ENCODE measurements at places on chromosomes 16 and 17.

DNA sequence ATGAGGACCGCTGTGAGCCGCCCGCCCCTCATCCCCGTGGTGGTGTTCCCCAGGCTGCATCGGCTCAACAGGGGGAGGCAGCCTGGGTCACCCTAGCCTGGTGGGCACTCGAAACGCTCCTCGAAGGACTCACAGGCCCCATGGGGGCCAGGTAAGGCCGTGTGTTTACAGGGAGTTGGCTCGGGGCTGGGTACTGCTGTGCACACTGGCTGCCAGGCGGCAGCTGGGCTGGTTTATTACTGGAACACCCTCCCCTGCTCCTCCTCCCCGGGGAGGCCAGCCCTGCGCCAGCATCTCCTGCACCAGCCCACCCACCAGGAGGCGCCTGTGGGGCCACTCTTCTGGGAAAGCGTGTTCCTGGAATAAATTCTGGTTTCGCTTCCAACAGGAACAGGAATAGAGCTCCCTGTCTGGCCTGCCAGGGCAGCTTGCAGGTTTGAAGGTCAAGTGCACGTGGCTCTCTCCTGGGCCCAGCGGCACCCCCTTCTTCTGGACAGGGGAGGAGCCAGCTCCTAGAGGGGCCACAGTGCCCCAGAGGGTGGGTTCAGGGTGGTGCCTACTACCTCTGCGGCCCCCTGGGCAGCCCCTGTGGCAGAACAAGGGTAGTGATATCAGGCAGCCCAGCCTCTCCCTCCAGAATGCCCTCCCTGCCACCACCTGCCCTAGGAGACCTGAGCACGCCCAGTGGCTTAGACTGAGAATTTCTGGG lies 11.3 kb downstream of the MCRIP1 start:
- no peak for DNase-seq

GRCh38 chr17:14442798-14443528 lies 142.1 kb downstream of the HS3ST3B1 start:
- no peak for DNase-seq

DNA sequence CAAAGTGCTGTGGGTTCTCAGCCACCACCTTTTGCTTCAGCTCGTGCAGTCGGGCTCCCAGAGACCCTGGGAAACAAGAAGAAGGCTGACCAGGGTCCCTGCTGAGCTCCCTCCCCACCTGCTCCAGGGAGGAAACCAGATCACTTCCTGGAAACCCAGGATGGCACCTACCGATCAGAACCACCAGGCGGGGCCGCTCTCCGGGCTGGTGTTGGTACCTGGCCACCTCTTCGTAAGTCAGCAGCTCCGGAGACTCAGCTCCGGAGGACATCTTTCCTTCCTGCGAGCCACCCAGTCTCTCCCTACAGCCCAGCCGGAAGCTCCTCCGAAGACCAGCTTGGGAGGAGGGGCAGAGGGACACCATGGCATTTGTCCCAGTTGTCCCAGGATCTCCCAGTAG lies 18.9 kb downstream of the MPP3 start:
- DNase-seq: no peak

- no peak for DNase-seq
Observed at GRCh38 chr17:78366109-78366848, 6.4 kb upstream of the SOCS3 start.

GRCh38 chr17:57110152-57110542 lies 25.1 kb downstream of the AKAP1 start:
- DNase-seq: no peak

DNA sequence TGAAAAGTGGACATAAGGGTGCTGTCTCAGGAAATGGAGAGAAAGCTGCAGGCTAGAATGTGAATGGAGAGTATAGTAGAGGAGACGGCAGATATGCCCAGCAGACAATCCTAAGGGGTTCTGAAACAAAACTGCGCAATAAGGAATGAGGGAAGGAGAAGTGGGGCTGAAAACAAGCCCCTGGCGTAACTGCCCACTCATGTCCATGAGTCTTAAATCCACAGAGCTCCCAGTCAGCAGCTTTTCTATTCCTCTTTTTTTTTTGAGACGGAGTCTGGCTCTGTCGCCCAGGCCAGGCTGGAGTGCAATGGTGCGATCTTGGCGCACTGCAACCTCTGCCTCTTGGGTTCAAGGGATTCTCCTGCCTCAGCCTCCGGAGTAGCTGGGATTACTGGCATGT lies 5.9 kb downstream of the STRADA start:
- no peak for DNase-seq

DNA sequence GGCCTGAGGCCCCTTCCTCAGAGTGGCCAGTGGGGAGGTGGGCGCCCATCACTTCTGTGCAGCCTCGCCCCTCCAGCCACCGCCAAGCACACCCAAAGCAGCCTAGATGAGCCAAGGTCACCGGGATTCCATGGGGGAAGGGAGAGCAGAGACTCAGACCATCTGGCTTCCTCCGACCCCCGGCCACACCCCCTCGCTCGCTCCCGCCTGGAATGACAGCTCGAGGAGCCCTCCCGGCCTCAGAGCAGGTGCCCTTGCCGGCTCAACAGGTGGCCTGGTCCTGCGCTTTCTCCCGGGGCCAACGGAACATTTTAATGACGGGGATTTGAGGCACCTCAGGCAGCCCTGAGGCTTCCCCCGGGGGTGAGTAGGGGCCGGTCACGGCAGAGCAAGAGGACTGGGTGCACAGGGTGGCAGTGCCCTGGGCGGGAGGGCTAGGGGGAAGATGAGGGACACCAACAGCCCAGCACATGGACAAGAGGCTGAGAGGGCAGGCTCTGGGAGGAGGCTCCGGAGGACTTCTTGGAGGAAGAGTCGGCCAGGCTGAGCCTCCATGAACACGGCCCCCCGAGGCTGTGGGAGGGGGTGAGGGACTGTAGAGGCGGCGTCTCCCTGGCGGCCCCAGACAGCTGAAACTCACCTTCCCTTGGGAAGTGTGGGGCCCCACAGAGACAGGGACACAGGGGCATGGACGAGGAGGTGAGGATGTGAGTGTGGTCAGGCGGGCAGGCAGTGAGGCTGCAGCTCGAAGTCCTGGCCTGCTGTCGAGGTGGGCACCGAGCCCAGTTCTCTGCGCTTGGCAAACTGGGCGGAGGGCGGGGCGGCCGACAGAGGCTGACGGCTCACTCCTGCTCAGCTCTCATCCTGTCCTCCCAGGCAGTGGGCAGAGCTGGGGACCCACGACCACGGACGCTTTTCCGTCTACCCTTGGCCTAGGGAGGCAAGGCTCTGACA lies 12.5 kb upstream of the C1QTNF8 start:
- no peak for DNase-seq

DNA sequence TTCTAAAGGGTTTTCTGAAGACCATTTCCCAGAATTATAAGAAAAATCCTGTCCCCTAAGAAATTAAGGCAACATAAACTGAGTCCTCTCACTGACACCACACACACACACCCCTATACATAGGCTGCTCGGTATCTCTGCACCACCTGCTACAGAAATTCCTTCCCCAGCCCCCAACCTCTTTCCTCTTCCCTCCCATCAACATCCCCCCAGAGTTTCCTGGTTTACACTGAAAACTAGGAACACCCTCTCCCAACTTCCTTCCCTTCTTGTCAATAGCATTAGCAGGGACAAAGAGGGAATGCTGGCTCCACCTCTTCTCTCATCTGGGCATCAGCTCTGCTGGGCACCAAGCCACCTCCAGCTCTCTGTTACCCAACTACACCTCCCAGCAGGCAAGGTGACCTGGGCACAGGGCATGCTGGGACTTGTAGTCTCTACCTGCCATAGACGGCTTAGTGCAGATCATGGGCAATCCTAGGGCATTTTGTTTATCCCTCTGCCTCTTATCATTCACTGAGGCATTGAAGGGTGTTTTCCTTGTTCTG lies 15.7 kb downstream of the CAVIN1 start:
- DNase-seq: no peak

DNA sequence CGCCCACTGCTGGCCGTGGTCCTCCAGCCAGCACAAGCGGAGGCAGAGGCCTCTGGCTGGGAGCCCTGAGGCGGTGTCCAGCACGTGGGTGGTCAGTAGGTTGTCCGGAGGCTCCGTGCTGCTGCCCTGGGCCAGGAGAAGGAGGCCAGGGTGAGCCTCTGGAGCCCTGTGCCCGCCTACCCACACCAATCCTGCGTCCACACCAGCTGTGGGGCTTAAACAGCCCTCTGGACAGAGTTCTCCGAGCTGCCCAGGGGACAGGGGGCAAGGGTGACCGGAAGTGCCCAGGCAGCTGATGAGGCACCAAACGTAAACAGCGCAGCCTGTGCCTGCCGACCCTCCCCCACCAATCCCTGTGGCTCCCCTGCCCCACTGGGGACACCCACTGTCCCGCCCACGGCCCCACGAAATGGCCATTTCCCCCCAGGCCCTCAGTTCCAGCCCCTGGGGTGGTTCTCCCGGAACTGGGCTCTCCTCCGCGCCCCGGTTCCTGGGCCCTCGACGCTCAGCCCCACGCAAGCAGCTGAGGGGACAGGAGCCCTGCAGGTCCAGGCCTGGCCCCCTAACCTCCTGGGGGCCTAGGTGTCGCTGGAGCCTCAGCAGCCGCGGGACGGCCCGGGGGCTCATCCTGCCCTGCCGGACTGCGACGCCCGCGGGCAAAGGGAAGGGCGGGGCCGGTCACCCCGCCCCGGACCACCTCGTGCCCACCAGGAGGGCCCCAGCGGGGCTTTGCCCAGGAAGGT lies 27.9 kb upstream of the DBNDD1 start:
- no peak for DNase-seq

DNA sequence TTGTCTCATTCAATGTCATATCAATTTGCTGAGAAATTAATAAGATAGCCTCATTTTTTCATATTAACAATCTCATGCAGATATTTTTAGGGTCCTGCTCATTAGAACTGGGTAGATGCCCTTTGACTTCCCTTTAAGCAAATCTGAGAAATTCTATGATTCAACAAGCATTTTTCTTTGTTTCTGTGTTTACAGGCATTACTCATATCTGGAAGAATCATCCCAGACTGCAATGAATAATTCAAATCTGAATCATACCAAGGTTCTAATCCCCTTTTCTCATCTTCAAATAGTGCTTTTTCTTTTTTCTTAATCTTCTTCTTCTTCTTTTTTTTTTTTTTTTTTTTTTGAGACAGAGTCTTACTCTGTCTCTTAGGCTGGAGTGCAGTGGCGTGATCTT lies 69.2 kb upstream of the KIFC3 start:
- no peak for DNase-seq

DNA sequence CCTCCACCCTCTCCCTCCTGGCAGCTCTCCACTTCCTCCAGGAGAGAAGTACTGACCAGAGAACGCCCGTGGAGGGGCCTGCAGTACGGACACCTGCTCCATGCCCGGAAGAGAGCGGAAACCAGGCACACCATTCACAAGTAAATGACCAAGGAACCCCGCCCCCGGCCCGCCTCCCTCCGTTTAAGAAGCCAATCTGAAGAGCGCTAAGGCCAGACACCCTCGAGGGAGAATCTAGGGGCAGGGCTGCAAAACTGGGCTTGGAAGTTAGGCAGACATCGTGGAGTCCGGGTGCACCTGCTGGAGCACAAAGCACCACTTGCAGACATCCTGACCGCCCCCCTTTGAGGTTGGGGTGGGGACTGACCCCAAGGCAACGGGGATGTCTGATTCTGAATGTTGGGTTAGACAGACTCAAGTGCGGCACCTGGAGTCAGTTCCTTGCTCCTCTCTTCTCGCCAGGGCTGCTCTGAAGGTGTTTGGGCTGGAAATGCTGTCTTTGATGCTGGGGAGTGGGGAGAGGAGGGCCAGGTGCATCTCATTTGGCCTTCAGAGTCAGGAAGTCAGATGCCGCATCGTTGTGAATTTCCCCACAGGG lies 964 bp upstream of the FAAP100 start:
- DNase-seq: peak; percentile 60

DNA sequence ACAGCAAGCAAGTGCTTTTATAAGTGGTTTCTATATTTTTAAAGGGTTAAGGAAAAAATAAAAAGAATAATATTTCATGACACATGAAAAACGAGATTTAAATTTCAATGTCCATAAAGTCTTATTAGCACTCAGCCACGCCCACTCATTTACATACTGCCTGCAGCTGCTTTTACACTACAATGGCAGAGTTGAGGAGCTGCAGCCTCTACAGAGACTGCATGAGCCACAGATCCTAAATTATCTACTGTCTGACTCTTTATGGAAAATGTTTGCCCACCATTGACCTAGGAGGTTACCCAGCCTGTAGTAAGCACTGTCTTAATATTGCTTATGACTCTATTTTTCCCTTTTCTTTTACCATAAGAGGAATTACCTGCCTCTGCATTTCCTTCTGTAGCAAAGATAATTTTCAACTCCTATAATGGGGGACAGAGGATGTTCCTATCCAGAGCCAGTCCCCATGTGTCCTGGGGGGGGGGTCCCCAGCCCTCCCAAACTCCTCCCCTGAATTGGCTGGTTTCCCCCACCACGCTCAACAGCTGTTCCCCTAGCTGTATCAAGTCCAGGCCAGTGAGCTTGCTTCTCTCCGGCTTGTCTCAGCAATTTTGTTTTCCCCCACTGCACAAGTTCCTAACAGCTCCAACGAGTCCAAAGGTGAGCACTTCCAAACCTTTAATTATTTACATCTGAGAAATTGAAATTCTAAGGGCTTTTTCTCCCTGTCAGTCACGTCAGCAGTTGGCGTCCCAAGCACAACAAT lies 139.4 kb upstream of the ERCC4 start:
- no peak for DNase-seq

- no peak for DNase-seq
Observed at GRCh38 chr16:82034981-82035612, at the start of gene HSD17B2. Gene HSD17B2 (plus strand): TSS chr16:82035253. CDS start chr16:82035425, 172 bp downstream.

- DNase-seq: no peak
Observed at GRCh38 chr16:89288577-89288844, 71.0 kb downstream of the ZNF778 start.

- no peak for DNase-seq
Observed at GRCh38 chr17:40338941-40339649, 25.4 kb downstream of the GJD3 start.

DNA sequence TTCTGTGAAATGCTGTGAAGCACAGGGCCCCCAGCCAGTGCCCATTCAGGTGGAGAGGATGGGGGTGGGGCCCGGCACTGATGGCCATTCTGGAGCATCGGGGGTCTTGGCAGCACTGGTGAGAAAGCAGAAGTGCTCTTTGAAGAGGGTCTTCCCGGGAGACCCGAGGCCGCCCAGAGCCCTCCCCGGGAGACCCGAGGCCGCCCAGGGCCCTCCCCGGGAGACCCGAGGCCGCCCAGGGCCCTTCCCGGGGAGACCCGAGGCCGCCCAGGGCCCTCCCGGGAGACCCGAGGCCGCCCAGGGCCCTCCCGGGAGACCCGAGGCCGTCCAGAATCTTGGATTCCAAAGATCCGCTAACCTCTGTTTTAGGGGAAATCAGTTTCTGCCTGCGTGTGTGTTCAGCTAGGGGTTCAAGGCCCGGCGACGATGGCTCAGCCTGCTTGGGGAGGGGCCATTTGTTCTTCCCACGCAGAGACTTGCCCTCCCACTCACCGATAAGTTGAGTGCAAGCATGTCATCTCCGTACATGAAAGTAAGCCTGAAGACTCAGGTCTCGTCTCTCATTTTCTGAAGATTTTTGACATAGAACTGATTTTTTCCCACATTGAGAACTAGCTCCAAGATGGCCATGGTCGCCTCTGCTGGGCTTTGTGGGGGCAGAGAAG lies 35.2 kb upstream of the CAPN15 start:
- DNase-seq: no peak

GRCh38 chr16:17461951-17462729 lies 8.6 kb downstream of the XYLT1 start:
- DNase-seq: no peak
